ENCODE measurements at places on chromosomes 3 and 15.

DNA sequence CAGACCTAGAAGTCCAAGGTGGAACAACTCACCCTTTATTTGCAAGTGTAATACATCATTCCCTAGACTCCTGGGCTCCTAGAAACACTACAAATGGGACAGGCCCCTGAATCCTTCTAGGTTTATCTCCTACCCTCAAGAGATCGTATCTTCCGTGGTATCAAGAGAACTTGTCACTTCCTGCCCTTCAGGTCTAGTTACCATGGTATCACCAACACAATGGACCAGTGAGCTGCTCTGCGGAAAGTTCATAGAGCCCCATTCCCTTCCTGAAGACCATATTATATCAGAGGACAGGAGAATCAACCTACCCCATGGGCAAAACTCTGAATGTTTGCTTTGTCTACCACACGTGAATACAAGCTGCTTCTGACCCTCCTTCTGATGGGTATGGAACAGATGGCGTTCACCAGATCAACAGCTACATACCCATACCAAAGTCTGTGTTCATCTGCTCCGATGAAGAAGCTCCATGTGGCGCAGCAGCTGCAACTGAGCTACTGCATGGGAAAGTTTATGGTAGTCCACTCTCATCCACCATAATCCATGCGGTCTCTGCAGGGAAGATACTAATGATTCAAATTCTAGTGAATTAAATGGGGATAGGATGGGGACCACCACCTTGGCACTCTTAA lies 84.6 kb upstream of the KLF13 start:
- DNase-seq = no peak

GRCh38 chr15:72824112-72824511 lies 40.6 kb upstream of the ADPGK start:
- DNase-seq = no peak

GRCh38 chr3:129688271-129688895 lies 81.9 kb upstream of the PLXND1 start:
- DNase-seq = peak; percentile 54

GRCh38 chr3:134085034-134085775 lies 55.5 kb upstream of the SLCO2A1 start:
- no peak for DNase-seq

- DNase-seq = no peak
Observed at GRCh38 chr3:172148702-172149565, 109.6 kb downstream of the FNDC3B start.

DNA sequence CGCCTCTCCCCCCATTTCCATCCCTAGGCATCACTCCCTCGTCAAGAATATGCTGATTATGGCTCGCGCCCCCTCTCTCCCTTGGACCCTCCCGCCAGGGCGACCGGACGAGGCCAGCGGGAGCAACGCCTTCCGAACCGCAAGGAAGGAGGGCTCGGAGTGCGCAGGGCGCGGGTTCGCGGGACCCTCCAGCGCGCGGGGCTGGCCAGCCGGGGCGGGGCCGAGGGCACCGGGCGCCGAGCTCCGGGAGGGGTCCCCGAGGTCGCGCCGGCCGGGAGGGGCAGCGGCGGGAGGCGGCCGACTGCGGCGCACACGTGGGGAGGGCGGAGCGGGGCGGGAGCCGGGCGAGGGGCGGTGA lies 483 bp downstream of the EHD4 start:
- DNase-seq = no peak

GRCh38 chr3:184040010-184040409 lies 8.5 kb downstream of the HTR3D start:
- no peak for DNase-seq

DNA sequence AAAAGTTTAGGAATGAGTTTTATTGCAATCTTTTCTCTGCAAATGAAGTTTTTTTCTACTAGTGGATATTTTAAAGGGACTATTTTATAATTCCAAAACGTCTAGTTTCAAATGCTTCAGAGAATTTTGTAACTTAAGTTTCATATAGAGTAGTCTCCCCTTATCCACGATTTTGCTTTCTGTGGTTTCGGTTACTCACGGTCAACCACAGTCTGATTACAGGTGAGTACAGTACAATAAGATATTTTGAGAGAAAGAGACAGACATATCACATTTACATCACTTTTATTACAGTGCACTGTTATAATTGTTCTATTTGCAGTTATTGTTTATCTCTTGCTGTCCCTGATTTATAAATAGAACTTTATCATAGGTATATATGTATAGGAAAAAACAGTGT lies 7.4 kb upstream of the EOGT start:
- no peak for DNase-seq

- no peak for DNase-seq
Observed at GRCh38 chr15:23397779-23398178, 43.2 kb downstream of the GOLGA8S start.

DNA sequence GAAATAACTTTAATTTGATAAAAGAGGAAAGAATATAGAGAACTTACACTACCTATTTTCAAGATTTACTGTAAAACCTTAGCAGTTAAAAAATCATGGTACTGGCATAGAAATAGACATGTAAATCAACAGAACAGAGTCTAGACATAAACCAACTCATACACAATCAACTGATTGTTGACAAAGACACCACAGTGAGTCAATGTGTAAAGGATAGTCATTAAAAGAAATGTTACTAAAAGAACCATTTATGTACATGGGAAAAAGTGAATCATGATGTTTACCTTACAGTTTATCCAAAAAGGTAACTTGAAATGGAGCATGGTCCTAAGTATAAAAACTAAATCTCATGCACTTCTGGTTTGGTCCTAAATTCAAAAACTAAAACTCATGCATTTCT lies 847.4 kb downstream of the IGSF11 start:
- no peak for DNase-seq

DNA sequence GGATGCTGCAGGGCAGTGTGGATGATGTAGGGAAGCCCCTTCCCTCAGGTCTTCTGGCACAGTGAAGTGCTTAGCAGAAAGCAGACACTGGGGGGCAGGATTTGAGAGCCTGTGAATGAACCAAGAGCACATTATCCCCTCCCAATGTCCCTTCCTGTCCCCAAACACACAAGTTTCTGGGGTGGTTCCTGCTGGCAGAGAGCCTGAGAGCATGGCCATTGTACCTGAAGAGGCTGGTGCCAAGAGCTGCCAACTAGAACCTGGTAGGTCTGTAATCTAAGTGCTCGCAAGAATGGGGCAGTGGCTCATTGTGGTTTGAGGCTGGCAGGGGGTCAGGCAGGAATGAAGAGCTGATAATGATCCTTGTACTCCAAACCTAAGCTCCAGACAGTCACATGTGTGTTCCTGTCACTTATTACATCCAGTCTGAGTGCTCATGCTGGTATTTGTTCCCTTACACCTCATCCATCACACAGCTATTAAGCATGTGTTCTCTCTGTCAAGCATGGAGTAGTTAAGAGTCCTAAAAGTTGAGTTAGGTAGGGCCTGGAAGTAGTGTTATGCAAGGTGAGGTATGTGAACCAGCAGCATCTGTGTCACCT lies 6.7 kb upstream of the CCR1 start:
- DNase-seq = no peak

GRCh38 chr3:143187111-143187510 lies 67.5 kb downstream of the CHST2 start:
- no peak for DNase-seq

DNA sequence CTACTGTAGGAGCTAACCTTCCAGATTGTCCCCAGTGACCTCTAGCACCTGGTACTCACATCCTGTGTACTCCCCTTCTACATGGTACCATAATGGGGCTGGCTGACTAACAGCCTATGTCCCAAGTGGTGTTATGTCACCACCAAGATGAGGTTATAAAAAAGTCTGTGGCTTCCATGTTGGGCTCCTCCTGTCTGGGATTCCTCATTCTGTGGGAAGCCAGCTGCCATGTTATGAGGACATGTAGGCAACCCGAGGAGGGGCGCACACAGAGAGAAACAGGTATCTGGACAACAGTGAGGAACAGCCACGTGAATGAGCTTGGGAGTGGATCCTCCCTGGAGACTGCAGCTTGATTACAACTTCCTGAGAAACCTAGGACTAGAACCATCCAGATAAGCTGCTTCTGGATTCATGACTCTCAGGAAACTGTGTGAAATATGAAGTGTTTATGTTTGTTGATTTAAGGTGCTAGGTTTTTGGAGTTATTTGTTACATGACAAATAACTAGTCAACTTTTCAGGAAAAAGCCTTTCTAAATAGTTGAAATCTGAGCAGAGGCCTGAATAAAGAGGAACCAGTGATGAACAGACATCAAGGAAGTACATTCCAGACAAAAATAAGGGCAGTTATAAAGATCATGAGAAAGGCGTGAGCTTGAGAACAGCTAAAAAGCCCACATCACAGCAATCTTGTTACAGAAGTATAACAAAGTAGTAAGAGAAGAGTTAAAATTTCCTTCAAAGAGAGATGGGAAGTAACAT lies 21.7 kb downstream of the GOLIM4 start:
- no peak for DNase-seq

GRCh38 chr15:83574345-83574744 lies 79.6 kb upstream of the ADAMTSL3 start:
- no peak for DNase-seq

GRCh38 chr3:135311699-135312098 lies 516.6 kb downstream of the EPHB1 start:
- no peak for DNase-seq

GRCh38 chr15:99252326-99252725 lies 1.0 kb downstream of the LRRC28 start:
- peak; percentile 10 for DNase-seq

- DNase-seq = peak; percentile 38
Observed at GRCh38 chr3:16280671-16281070, 15.7 kb downstream of the OXNAD1 start.

DNA sequence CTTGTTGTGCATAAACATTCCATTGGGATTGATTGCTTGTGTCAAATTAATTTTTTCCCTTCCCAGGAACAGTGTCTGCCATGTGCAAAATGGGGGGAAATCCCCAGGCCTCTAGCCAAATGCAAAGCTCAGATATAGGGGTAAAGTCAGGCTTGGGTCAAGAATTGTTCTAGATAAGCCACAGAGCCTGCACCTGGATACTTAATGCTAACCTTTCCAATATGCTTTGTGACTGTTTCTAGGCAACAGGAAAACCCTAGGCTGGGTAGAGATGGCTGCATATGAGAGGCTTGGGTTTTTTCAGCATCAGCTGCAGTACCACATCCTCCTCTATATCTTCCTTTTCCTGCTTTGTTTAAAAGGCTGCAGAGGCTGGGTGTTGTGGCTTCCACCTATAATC lies 61.9 kb upstream of the ROPN1 start:
- no peak for DNase-seq

- peak; percentile 74 for DNase-seq
Observed at GRCh38 chr15:94075349-94075748, 156.0 kb upstream of the MCTP2 start.

GRCh38 chr3:59308001-59308400 lies 258.2 kb upstream of the CFAP20DC start:
- DNase-seq = no peak

GRCh38 chr3:180352261-180352660 lies 249.7 kb upstream of the TTC14 start:
- DNase-seq = no peak

GRCh38 chr15:65100442-65100841 lies 14.6 kb downstream of the UBAP1L start:
- no peak for DNase-seq

GRCh38 chr3:43473244-43473643 lies 148.6 kb downstream of the ANO10 start:
- DNase-seq = no peak

DNA sequence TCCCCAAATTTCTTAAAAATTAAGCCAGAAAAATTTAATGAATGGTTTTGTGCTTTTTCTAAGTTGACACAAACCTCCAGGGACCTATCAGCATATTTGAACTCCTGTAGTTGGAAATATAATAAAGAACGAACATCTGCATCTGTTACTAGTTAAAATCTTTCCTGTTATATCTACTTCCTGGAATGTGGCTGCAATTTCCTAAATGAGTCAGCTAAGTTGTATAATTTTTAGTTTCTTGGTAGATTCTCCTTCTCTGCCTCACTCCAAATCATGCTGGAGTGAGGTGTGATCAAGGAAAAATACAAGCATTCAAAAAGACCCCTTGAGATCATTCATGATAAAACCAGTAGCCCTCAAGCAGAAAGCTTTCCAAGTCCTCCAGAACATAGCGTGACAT lies 106.2 kb upstream of the MCTP2 start:
- peak; percentile 76 for DNase-seq

DNA sequence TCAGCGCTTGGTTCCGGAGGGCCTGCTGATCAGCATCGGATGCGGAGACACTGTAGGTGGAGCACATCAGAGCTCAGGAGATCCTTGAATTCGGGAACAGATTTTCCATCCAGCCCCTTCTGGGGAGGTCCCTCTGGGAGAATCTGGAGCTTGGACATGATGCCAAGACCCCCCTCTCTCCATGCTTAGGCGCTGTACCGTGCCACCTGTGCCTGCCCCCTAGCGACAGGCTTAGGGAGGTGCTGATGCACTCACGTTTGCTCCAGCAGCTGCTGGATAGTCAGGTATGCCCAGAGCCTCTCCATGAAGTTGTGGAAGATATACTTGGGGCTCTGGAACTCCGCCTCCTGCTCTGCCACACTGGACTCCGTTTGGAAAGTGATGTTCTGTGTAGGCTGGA lies 9.7 kb downstream of the ITIH4 start:
- no peak for DNase-seq

DNA sequence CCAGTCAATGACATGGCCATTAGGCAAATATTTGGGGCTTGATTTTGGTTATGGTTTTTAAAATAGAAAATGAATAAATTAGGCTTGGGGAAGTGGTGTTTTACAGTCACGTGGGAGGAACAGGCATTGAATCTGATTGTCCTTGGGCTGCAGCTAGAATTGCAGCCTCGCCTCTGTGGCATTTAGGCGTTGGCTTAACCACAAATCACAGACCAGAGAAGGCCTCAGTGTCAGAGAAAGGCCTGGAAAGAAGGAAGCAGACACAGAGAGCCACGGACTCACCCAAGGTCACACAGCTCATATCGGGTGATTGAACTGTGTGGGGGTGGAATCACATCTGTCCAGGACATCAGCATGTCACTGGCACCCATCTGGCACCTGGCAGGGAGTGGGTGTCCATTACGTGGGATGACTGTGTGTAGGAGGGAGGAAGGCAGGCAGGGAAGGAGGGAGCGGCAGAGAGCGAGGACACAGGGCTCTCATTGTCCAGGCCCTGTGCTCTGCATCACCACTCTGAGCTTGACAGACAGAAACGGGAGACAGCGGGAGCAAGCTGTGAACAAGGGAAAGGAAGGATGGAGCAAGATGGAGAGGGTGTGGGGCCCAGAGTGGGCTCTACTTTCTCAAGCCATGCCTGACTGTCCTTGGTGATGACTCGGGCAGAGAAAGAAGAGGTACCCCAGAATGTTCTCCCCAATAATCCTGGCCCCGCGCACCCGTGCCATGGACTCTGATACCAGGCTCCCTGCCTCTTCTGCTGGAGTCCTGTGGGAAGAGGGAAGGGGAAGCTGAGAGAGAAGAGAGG lies 186.4 kb downstream of the FAM43A start:
- peak; percentile 63 for DNase-seq
